ENCODE measurements at places on chromosomes 1 and 21. TPM values are rescaled to one million over a fixed set of nuclear protein-coding genes. Genes with fewer than 3 reads are reported as not detected.

The KRTAP19-1 gene
- not detected for total RNA-seq

The IRF6 gene
- 79.2 TPM for total RNA-seq

The COL9A2 gene
- not detected for total RNA-seq

The ACTN2 gene
- total RNA-seq, result 1,902 TPM

The DDAH1 gene
- total RNA-seq, result 28.2 TPM

The IGSF3 gene
- total RNA-seq, result 13.3 TPM

The AMY1C gene
- not detected for total RNA-seq

The ADIPOR1 gene
- total RNA-seq, result 155 TPM

The DMRTA2 gene
- not detected for total RNA-seq

The SLAMF6 gene
- total RNA-seq, result 0.13 TPM
